Stimulated activated CD4-positive, alpha-beta T cell treated with anti-CD3 and anti-CD28 coated beads, TNF-alpha, amount 100 ng/mL, for 4 hours (primary cell): ENCODE measurements at places on chromosomes 12 and 14.

DNA sequence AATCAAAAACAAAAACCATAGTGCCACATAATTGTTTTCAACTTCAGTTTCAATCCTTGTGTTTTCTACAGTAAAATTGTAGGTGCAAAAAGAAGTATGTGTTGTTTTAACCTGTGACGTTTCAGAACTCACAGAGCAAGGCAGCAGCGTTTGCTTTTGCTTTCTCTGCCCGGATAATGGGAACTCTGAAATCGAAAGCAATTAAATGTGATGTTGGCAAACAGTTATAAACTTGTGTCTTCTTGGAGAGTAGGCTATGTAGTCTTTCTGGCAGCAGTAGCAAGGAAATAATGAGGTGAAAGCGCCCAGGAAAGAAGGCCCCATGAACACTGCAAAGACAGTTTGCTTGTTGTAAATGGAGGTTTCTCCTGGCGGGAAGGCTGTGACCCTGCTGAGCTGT lies 39.1 kb downstream of the FNTB start:
- DNase-seq, result no peak

GRCh38 chr12:74790931-74791330 lies 253.3 kb downstream of the ATXN7L3B start:
- no peak for DNase-seq

GRCh38 chr14:69358233-69358963 lies 39.7 kb downstream of the ERH start:
- no peak for DNase-seq

DNA sequence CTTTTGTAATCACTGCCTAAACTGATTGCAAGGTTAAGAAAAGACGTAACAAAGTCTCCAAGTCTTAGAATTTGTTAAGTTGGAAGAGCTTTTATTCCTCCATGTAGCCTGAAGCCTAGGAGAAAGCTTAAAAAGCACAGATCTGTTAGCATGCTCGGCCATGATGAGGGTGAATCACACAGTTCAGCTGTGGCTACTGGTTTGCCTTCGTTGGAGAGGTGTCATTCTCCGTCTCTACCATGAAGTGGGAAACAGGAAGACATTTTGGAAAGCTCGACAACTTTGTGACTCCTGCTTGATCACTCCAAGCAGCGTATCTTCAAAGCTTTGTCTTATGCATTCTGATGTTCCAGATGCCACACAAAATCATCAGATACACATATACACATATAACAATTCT lies 27.1 kb downstream of the DCP1B start:
- no peak for DNase-seq
